ENCODE measurements at places on chromosomes 1 and 21.

DNA sequence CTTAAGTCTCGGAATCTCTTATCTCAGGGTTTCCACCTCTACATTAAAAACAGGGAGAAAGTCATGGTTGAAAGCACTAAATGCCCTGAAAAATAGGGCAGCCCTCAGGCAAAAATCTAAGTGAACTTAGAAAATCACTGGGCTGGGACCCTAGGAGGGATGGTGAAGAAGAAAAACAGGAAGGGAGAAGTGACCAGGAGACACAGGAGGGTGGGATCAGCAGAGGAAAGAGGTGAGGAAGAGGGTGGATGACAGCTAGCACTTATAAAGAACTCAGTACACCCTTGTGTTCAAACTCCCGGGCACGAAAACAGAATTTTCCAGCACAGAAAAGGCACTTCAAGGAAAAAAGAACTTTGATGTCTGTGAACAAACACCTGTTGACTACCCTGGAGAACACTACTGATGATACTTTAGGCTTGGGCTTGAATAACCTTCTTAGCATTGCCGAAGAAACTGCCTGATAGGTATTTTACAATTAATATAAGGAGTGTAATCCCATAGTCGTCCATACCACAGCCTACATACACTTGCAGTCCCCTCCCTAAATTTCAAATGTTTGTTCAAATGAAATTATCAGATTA is 2.0 kb downstream of the CHML start:
- no peak for DNase-seq

GRCh38 chr1:195973311-195973904 is 634.8 kb downstream of the KCNT2 start:
- no peak for DNase-seq

DNA sequence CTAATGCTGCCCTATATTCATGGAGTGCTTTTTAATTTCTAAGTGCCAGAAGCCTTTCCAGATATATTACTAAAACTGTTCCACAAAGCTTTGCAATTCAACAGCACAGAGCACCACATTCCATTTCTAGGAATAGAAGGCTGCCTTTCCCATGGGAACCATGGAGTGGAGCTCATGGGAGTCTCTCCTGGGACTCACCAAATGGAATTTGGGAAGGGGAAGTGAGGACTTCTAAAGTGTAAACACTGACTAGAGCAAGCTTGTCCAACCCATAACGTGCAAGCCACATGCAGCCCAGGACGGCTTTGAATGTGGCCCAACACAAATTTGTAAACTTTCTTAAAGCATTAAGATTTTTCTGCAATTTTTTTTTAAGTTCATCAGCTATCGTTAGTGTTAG is 190.4 kb upstream of the TNR start:
- no peak for DNase-seq

DNA sequence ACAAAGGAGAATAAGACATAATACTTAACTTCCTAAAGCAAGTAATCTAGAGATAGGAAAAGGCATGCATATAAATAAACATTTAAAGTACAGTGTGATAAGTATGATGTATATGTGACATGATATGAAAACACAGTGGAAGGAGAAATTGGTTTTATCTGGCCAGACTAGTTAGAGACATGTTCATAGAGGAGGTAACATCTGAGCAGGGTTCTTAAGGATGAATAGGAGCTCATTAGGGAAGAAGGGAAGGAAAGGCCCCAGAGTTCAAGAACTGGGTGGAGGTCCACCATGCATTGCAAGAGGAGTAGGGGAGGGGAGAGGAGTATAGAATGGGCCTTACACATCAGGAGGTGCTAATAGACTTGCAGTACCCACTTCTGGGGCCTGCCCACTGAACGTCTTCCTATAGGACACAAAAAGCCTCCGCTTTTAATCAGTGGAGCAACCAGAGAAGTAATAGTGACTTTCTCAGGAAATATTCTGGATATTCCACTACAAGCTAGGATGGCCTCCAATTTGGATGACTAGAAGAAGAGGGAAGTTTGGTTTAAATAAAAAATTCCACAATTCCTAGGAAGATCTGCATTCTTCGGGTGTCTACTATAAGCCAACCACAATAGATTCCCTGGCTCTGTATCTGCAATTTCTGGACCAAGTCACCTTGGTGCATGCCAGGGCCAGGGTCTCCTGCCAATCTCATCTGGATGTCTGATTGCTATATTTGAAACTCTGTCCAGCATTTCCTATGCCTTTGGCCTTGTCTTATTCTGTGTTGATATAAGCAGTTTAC is 41.9 kb downstream of the NGF start:
- no peak for DNase-seq

- DNase-seq, result no peak
Observed at GRCh38 chr1:155485945-155486344, 76.7 kb downstream of the ASH1L start.

GRCh38 chr1:204558467-204558866 is 42.3 kb downstream of the MDM4 start:
- no peak for DNase-seq

DNA sequence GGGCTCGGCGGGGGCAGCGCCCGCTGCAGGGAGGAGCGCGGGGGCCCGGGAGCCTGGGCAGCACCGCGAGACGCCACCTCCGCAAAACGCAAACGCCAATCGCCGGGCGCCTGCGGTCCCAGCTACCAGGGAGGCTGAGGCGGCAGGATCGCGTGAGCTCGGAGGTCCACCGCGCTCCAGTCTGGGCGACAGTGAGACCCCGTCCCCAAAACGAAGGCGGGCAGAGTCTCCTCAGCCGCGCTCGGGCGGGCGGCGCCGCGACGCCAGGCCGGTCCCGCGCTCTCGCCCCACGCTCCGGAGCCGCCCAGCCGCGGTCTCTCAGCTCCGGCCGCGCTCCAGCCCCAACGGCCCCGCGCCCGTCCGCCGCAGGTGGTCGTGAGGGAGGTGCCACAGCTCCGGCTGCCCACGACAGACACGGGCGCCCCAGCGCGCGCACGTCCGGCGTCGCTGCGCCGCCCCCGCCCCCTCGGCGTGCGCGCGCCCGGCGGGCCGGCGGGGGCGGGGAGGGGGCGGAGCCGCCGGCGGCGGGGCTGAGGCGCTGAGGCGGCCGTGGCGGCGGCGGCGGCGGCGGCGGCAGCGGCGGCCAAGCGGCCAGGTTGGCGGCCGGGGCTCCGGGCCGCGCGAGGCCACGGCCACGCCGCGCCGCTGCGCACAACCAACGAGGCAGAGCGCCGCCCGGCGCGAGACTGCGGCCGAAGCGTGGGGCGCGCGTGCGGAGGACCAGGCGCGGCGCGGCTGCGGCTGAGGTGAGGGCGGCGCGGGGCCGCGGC is at the start of gene ADARB1:
Gene ADARB1 (plus strand): TSS at position 533 of the 770 bp plus-strand sequence. CDS start 97,077 bp downstream, outside the sequence.
- DNase-seq, result peak; percentile 29

DNA sequence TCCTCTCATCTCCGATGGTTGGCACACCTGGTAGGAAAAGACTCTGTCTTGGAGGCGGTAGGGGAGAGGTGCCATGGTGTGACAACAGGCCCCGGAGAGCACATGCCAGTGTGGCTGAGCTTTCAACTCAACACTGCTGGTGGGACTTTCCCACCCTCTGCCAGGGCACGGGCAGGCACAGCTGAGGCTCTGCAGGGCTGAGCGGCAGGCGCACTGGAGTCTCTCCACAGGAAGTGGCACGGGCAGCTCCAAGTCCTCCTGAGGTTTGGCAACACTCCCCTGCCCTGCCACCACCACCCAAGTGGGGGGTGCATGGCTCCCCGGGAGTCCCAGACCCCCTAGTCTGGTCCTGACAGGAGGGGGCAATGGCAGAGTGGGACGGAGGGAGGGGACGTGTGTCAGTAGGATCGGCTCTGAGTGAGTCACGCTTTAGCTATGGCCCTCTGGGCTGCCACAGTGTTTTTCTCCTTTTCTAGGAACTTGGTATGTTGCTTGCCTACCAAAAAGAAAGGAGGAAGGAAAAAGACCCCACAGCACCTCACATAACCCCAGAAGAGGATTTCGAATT is 27.3 kb upstream of the EVA1B start:
- peak; percentile 51 for DNase-seq

DNA sequence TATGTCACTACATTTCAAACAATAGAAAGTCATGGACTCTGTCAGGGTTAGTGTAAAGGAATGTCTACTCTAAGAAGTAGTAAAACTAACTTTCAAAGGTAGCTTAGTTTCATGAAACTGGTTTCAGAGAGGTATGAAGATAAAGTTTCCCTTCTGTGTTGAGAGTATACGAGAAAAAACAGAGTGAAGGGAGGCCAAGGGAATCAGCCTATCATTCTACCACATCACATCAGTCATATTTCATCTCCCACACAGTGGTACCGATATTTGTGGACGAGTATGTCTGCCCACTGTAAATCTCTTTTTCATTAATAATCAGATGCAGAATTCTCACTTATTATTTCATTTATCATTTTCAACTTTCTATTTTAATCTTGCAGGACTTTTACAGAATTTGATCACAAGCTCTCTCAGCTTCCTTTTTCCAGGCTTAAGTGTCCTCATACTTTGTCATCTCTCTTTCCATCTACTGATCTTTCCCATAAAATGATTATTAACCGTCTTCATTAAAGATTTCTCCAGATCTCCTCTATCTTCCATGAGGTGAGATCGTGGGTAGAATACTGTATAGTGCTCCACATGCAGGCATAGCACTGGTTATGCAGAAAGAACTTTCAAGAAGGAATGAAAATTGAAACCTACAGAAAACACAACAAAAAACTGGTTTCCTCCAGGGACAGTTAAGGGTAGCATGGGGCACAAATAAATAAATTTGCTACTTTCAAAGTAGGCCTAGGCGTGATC is 11.5 kb upstream of the IFI16 start:
- DNase-seq, result no peak

GRCh38 chr1:25642574-25643108 is 26.1 kb downstream of the MAN1C1 start:
- peak; percentile 71 for DNase-seq

DNA sequence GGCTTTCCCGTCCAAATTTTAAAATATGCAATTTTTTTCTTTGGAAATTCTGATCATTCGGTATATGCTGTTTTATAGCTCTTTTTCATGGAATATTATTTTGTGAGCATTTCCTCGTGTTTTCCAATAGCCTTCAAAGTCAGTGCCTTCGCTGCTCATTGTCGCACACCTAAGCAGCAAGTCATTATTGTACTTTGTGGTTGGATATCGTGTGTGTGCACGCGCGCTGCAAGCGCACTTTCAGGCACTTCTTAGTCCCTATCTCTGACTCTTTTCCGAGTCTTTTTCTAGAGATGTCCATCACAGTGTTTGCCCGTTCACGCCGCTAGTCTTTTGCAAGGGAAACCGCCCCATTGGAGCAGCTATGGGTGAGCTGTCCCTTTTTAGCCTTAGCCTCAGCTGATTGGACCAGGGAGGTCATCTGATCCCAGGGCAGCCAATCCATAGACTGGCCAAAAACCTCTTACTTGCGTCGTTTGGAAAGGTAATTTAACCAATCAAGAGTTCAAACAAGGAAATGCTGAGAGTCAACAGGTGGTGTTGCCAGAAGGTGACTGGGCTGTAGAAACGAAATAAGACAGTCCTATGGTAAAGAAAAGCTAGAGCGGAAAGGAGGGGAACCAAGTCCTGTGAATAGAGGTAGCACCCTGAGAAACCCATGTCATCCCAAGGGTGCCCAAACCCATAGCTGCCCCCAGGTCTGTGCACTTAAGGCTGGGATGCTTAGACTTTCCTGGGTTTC is 710 bp upstream of the HYI start:
- DNase-seq, result peak; percentile 55

DNA sequence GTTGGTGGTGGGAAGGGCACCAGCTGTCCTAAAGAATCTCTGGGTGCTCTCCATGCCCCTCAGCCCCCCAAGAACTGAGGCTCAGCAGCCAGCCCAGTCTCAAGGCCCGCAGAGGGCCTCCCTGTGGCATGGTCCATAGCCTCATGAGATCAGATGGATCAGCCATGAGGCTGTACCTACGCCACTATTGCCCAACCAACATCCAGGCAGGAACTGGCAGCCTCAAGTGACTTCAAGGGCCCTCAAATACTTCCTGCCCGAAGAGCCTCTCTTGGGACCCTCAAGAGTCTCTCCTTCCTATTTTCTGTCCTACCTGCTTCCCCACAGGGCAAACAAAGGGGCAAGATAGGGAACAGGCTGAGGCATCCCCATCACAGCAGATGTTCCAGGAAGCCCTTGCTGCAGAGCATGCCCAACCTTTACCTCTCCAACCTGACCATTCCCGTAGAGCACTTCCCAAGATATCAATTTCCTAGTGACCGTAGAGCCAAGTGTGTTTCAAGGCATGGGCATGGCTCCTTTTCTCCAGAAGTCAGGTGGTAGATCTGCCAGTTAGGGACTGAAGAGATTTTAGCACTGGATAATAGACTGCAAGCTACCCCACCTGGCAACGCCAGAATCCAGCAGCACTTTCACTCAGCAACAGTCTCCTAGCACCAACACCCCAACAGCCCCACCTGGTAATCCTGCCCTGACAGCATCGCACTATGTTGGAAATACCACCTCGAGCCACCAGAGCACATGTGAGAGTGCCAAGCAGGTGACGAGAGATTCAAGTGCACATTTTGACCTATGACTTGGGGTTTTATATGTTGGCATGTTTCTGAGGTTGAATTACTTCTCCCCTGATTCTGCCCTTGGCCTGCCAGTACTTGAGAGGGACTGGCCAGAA is 13.7 kb upstream of the MFSD2A start:
- no peak for DNase-seq

GRCh38 chr1:175005085-175005783 is 5.5 kb downstream of the CACYBP start:
- no peak for DNase-seq

DNA sequence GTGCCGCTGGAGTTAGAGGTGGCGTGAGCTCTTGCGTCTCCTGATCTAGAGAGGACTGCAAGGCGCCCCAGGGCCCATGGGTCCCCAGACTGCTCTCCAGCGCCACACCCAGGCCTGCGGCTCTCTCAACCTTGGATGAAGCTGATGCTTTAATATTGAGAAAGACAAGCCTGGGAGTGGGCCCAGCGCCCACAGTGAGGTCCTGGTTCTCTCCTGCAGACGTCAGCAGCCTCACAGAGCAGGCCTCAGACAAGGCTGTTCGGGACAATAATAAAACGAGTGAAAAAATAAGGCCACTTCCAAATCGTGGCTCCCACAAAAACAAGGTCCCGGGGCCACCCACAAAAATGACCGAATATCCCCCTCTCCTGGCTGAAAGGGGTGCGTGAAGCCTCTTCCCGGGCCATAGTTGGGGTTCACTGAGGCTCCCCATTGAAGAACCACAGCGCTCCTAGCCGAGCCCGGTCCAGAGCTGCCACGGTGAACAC is 6.0 kb upstream of the DNMT3L start:
- peak; percentile 8 for DNase-seq

- no peak for DNase-seq
Observed at GRCh38 chr21:17527240-17527639, 14.4 kb downstream of the CXADR start.

DNA sequence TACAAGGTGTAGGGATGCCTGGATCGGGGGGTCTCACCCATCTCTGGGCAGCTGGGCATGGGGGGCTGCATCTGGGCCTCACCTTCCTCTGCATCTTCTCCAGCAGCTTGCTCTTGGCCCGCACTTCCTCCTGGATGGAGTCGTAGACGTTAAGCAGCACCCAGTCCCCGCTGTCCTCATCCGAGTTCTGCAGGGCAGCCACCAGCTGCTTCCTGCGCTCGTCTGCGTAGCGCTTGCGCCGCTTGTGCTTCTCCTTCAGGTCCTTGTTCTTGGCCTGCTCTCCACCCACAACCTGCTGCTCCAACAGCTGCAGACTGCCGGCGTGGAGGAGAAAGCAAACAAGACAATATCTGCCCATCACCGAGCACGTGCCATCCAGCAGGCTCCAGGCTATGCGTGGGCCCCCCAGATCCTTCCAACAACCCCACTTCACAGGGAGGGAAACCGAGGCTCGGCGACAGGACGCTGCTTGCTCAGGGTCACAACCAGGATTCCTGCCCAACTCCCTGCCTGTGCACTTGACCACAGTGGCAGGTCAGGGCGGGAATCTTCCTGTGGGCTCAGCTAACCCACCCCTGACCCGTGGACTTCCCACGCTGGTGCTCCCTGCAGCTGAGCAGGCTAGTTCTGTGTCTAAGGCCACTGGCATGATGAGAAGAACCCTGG is 21.5 kb upstream of the DDOST start:
- DNase-seq, result no peak

Data from T-cell (primary cell).